ENCODE measurements at places on chromosomes 6 and 20.

DNA sequence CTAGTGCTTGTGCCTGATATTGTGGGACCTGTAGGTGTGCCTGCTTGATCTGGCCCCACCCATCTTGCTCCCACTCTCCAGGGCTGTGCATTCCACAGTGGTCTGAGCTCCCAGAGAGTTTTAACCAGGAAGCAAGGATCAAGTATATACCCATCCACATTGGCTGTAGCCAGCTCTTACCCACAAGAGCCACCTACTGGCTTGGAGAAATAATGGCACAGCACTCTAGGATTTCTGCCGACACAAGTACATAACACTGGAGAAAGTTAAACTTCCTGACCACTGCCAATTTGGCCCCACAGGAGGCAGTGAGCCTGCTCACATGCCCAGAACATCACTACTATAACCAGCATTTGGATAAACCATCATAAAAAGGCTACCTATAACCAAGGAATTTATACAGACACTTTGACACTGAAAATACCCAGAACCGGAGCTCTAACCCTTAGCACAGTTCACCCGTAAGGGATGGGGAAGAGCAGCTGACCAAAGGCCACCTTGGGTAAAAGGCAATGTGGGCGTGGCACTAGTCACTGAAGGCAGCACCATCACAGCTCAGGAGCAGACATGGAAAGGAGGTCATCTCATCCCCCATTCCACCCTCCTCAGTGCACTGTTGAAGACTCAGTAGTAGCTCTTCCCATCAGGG, 440.4 kb downstream of the BTBD3 start:
- no peak for DNase-seq

DNA sequence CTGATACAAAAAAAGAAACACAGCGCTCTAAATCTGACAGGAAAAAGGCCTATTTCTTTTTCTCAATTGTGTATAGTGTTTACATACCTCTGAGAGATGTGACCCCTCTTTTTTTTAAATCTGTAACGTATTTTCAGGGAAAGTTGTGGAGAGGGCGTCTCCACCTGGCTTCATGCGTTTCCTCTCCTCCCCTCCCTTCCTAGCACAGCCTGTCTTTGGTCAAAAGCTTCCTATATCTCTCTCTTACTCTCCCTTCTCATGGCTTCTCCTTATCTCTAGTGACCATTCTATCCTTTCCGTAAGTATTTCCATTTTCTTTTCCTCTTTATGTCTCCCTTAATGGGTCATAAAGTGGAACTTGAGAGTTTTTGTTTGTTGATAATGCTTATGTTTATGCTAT, 458.9 kb downstream of the HACE1 start:
- DNase-seq, result no peak

- DNase-seq, result peak; percentile 12
Measured at GRCh38 chr20:5402903-5403531, 86.3 kb upstream of the PROKR2 start.

DNA sequence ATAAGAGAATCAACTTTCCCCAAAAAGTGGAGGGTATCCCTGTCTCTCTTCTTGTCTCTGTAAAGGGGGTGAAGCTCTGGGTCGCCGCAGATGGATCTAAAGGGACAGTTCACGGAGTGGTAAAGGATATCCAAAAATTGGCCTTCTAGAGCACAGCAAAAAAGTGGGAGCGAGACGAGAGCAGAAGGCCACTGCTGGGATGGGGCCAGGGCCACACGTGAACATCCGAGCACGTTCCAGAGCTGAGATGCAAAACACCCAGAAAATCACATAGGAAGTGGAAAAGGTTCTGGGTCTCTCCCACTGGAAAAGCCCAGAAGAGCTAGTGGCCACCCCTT, 837 bp downstream of the TRAM2 start:
- DNase-seq, result no peak
